ENCODE measurements at places on chromosomes 16 and 17. TPM values are rescaled to one million over a fixed set of nuclear protein-coding genes. Genes with fewer than 3 reads are reported as not detected.

The CX3CL1 gene
- 0.16 TPM for total RNA-seq

The DYNLRB2 gene
- total RNA-seq = not detected

DNA sequence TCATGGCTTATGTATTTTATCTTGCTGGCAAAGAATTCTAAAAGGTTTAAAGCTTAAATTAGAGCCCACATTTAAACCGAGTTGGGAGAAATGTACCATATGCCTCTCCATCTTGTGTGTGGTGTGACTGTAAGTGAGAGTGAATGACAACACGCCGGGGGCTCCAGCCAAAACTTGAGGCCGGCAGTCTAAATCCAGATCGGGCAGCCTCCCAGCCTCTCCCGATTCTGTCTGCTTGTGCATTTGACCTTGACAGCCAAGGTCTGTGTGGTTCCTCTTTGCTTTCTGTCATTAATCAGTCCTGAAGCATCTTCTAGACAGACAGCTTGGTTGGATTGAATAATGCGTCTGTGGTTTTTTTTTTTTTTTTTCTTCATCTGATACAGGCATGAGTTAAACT lies 1093.2 kb upstream of the EEF2KMT start:
- no peaks in the 10 kb centered on the region for H3K27me3 ChIP-seq
- H3K4me3 ChIP-seq = no peak overlapping the region
- no peak overlapping the region for H3K27ac ChIP-seq
- no peak for DNase-seq
- H3K4me1 ChIP-seq = peaks cover 14% of the 10 kb centered on the region
- H3K36me3 ChIP-seq = no peaks in the 10 kb centered on the region

The EPN3 gene
- 13.7 TPM for total RNA-seq

DNA sequence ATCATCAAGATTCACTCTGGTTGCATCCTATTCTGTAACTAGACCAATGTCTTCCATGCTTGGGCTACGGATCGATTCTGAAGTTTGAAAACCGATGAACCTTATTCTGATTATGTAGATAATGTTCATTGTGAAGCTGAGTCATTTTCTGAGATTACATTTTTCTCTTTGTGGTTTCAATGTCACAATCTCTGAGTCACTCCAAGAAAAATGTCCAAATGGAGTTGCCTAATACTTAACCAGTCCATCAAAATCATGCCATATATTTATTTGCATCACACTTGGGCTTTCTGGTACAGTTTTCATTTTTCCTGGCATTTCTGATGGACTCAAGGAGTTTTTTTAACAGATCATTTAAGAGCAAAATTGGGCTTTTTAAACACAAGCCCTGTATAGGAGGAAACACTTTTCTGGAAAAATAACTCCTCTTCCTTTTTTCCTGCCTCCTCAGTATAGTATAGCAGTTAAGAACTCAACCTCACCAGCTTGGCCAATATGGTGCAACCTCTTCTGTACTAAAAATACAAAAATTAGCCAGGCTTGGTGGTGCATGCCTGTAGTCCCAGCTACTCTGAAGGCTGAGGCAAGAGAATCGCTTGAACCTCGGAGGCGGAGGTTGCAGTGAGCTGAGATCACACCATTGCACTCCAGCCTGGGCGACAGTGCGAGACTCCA lies 17.5 kb downstream of the CACNG3 start:
- DNase-seq = no peak
- no peaks in the 10 kb centered on the region for H3K27me3 ChIP-seq
- no peaks in the 10 kb centered on the region for H3K4me1 ChIP-seq
- H3K36me3 ChIP-seq = no peaks in the 10 kb centered on the region
- H3K4me3 ChIP-seq = no peak overlapping the region

DNA sequence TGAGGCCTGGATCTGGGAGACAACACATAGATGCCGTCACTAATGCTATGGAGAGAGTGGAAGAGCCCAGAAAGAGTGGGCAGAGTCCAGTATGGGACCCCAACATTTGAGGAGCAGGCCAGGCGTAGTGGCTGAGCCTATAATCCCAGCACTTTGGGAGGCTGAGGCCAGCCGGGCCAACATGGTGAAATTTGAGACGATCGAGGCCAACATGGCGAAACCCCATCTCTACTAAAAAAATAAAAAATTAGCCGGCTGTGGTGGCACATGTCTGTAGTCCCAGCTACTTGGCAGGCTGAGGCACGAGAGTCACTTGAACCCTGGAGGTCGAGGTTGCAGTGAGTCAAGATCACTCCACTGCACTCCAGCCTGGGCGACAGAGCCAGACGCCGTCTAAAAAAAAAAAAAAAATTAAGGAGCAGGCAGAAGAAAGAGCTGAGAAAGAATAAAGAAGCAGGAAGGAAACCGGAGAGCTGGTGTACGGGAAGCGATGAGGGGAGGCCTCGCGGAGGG lies 6.0 kb upstream of the DNAI2 start:
- no peak for DNase-seq
- H3K4me3 ChIP-seq = no peak overlapping the region
- H3K4me1 ChIP-seq = no peaks in the 10 kb centered on the region
- no peak overlapping the region for H3K27ac ChIP-seq
- H3K27me3 ChIP-seq = no peaks in the 10 kb centered on the region

The OR4D2 gene
- not detected for total RNA-seq

DNA sequence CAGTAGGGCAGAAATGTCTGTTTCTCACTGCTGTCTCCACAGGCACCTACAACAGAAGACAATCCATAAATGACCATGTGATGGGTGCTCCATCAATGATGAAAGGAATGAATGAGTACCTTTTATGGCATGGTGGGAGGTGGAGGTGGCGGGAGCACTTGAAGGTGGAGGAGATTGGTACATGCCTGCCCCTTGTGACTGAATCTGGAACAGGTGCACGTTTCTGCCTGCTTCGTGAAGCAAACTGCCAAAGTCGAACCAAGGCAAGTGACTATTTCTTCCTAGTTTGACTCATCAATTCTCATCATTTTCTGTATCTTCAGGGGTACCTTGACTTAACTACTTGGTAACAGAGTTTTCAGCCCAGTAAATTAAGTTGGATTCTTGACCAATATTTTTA lies 25.4 kb downstream of the CDRT15 start:
- no peaks in the 10 kb centered on the region for H3K4me1 ChIP-seq
- H3K36me3 ChIP-seq = no peaks in the 10 kb centered on the region
- no peak overlapping the region for H3K4me3 ChIP-seq
- DNase-seq = no peak

GRCh38 chr17:19644493-19645210 lies 3.9 kb upstream of the ALDH3A2 start:
- no peaks in the 10 kb centered on the region for H3K36me3 ChIP-seq
- no peak for DNase-seq
- peaks cover 44% of the 10 kb centered on the region for H3K4me1 ChIP-seq

- H3K36me3 ChIP-seq = no peaks in the 10 kb centered on the region
- no peak overlapping the region for H3K27ac ChIP-seq
- peaks cover 22% of the 10 kb centered on the region for H3K27me3 ChIP-seq
- H3K4me3 ChIP-seq = no peak overlapping the region
- DNase-seq = no peak
These were observed 5.4 kb upstream of the NAGS start for GRCh38 chr17:43999024-43999423.

- H3K4me3 ChIP-seq = no peak overlapping the region
- H3K4me1 ChIP-seq = no peaks in the 10 kb centered on the region
- H3K27ac ChIP-seq = no peak overlapping the region
- no peaks in the 10 kb centered on the region for H3K36me3 ChIP-seq
These were observed 55.2 kb downstream of the ARSG start for GRCh38 chr17:68346448-68346847.

The ATP2A1 gene
- total RNA-seq = 0.73 TPM

GRCh38 chr17:43314611-43315011 lies 80.8 kb upstream of the RNU2-1 start:
- no peak overlapping the region for H3K27ac ChIP-seq
- no peaks in the 10 kb centered on the region for H3K36me3 ChIP-seq
- H3K4me1 ChIP-seq = no peaks in the 10 kb centered on the region
- H3K4me3 ChIP-seq = no peak overlapping the region
- H3K27me3 ChIP-seq = no peaks in the 10 kb centered on the region

DNA sequence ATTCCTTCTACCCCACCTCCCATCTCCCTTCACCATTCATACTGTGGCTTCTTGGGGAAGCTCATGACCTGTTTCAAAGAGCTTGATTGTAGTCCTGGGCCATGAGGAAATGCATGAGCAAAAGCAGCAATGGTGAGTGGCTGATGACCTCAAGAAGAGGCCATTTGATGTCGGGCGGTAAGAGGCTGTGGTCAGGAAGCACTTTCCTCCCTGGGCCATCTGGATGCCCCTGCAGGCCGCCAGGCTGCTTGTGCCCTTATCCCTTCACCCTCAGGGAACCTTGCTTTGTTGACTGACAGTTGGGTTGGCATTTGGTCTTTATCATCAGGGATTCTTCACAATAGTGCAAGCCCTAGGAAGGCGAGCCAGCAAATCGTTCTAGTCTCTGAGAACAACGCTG lies 78.3 kb upstream of the TBX2 start:
- H3K4me1 ChIP-seq = peaks cover 6% of the 10 kb centered on the region
- H3K27ac ChIP-seq = no peak overlapping the region
- H3K27me3 ChIP-seq = no peaks in the 10 kb centered on the region
- H3K4me3 ChIP-seq = no peak overlapping the region
- no peaks in the 10 kb centered on the region for H3K36me3 ChIP-seq
- no peak for DNase-seq

- no peaks in the 10 kb centered on the region for H3K27me3 ChIP-seq
- no peaks in the 10 kb centered on the region for H3K36me3 ChIP-seq
- H3K4me1 ChIP-seq = no peaks in the 10 kb centered on the region
- H3K27ac ChIP-seq = no peak overlapping the region
These were observed 63.5 kb downstream of the PRMT7 start for GRCh38 chr16:68374246-68374805.

The TBC1D24 gene
- 19.3 TPM for total RNA-seq

The ZNF750 gene
- 0.17 TPM for total RNA-seq

DNA sequence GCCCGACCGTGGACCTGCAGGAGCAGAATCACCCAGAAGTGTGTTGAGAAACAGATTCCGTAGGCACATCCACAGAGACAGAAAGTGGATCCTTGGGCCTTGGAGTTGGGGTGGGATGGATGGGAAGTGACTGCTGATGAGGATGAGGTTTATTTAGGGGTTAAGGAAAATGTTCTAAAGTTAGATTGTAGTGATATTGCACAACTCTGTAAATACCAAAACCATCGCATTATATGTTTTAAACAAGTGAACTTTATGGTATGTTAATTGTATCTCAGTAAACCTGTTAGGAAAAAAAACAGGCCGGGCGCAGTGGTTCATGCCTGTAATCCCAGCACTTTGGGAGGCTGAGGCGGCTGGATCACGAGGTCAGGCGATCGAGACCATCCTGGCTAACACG lies 3.6 kb downstream of the ENDOV start:
- H3K4me3 ChIP-seq = no peak overlapping the region
- DNase-seq = no peak
- no peaks in the 10 kb centered on the region for H3K36me3 ChIP-seq
- no peak overlapping the region for H3K27ac ChIP-seq
- H3K4me1 ChIP-seq = peaks cover 3% of the 10 kb centered on the region

The EFCAB5 gene
- total RNA-seq = not detected

GRCh38 chr16:17224879-17225281 lies 245.9 kb downstream of the XYLT1 start:
- H3K4me1 ChIP-seq = peaks cover 3% of the 10 kb centered on the region
- H3K4me3 ChIP-seq = no peak overlapping the region

The CLEC3A gene
- not detected for total RNA-seq

- H3K4me3 ChIP-seq = no peak overlapping the region
- DNase-seq = peak; percentile 27
- H3K27ac ChIP-seq = 0 out of 2 replicates have a peak overlapping the region, but pooled peaks have one; percentile 22
- peaks cover 16% of the 10 kb centered on the region for H3K4me1 ChIP-seq
These were observed 54.8 kb downstream of the SPECC1 start for GRCh38 chr17:20063665-20064648.

- peaks cover 30% of the 10 kb centered on the region for H3K27me3 ChIP-seq
- no peak for DNase-seq
- peak overlapping the region; percentile 25 for H3K4me3 ChIP-seq
- peaks cover under 1% of the 10 kb centered on the region for H3K4me1 ChIP-seq
- H3K27ac ChIP-seq = no peak overlapping the region
These were observed 2.1 kb downstream of the MPO start for GRCh38 chr17:58278661-58279015.

- no peak overlapping the region for H3K27ac ChIP-seq
- no peaks in the 10 kb centered on the region for H3K36me3 ChIP-seq
- peaks cover 34% of the 10 kb centered on the region for H3K4me1 ChIP-seq
- peak; percentile 96 for DNase-seq
- H3K27me3 ChIP-seq = peaks cover 60% of the 10 kb centered on the region
- peak overlapping the region; percentile 49 for H3K4me3 ChIP-seq
These were observed 15.5 kb downstream of the NEUROD2 start for GRCh38 chr17:39591958-39592954.

GRCh38 chr16:62965831-62966230 lies 929.6 kb upstream of the CDH8 start:
- no peaks in the 10 kb centered on the region for H3K4me1 ChIP-seq
- no peaks in the 10 kb centered on the region for H3K27me3 ChIP-seq
- no peak overlapping the region for H3K27ac ChIP-seq
- no peaks in the 10 kb centered on the region for H3K36me3 ChIP-seq

DNA sequence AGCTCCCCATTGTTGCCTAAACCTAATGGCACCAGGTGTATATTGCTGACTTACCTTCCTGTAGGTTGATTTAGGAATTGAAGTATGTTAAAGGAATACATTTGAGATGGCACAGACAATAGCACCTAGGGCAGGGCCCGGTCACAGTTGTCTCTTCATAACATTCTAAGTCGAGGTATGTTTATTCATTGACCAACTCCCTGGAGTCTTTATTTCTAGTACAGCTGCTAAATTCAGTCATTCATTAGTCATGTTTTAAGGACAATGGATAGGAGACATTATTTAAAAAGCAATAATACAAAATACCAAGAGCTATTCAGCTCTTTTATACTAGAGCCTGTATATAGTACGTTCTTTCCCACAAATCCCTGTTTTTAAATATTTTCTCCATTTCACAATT lies 369.5 kb upstream of the HSBP1 start:
- DNase-seq = no peak
- H3K4me1 ChIP-seq = no peaks in the 10 kb centered on the region
- no peaks in the 10 kb centered on the region for H3K27me3 ChIP-seq
- H3K36me3 ChIP-seq = no peaks in the 10 kb centered on the region
- no peak overlapping the region for H3K4me3 ChIP-seq
- no peak overlapping the region for H3K27ac ChIP-seq

- DNase-seq = no peak
- no peak overlapping the region for H3K4me3 ChIP-seq
- H3K27ac ChIP-seq = no peak overlapping the region
- H3K27me3 ChIP-seq = no peaks in the 10 kb centered on the region
- no peaks in the 10 kb centered on the region for H3K36me3 ChIP-seq
These were observed 33.3 kb downstream of the HELZ start for GRCh38 chr17:67211742-67212141.

- no peaks in the 10 kb centered on the region for H3K36me3 ChIP-seq
- H3K27me3 ChIP-seq = no peaks in the 10 kb centered on the region
- DNase-seq = no peak
- no peaks in the 10 kb centered on the region for H3K4me1 ChIP-seq
- no peak overlapping the region for H3K4me3 ChIP-seq
- H3K27ac ChIP-seq = no peak overlapping the region
These were observed 12.9 kb downstream of the BBS2 start for GRCh38 chr16:56506941-56507340.

- H3K27ac ChIP-seq = no peak overlapping the region
- H3K27me3 ChIP-seq = no peaks in the 10 kb centered on the region
- H3K4me1 ChIP-seq = 0 out of 2 replicates have a peak, but pooled peaks cover 3% of the 10 kb centered on the region
- H3K4me3 ChIP-seq = peak overlapping the region; percentile 60
These were observed 90.6 kb upstream of the FBXO47 start for GRCh38 chr17:39057701-39058206.
